ENCODE measurements at places on chromosomes 7 and 10.

- DNase-seq = peak; percentile 3
Observed at GRCh38 chr10:131199646-131200045, 111.9 kb downstream of the TCERG1L start.

DNA sequence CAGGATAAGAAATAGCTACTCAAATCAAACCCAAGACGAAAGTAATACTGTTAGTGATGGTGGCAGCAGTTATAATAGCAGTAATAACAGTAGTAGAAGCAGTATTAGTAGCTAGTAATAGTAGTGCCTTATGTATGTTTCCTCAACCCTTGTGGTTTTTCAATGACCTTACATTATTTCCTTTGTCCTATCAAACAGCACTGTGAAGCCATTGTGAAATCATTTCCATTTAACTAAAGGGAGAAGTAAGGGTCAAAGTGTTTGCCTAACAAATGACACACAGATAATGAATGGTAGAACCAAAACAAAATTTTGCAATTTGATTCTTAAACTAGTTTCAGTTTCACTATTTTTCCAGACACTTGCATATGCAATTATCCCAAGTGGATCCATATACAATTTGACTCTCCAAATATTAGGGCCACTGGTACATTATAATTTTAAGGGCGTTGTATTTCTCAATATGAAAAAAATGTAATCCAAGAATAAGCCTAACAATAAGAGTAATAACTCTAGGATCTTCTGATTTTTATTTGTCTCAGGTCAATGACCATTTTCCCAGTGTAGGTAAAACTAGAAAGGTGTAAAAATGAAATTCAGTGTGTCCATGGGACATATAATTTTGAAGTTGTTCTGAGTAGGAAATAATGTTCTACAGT is 33.7 kb upstream of the TMEM26 start:
- DNase-seq = no peak

GRCh38 chr10:3071405-3072198 is 4.3 kb downstream of the PFKP start:
- DNase-seq = no peak

DNA sequence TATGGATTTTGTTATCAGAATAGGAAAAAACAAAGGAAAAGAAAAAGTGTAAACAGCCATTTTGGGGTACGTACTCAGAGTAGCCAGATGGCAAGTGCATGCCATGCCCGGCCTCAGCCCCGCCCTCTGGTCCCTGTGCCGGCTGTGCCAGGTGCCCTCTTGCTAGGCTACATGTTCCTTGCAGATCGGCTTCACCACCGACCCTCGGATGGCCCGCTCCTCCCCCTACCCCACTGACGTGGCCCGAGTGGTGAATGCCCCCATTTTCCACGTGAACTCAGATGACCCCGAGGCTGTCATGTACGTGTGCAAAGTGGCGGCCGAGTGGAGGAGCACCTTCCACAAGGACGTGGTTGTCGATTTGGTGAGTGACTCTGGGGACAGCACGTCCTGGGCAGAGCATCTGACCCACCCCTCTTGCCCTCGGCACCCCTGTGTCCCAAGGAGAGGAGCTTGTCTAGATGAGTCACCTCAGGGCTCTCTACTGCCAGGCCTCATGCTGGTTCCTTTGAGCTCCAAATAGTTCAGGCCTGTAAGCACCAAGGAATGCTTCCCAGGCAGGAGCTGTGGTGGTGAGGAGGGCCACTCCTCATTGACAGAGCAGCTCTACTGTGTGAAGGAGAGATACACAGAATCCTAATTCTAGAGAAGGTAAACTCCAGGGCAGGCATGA is 54.9 kb upstream of the ZMIZ2 start:
- no peak for DNase-seq

DNA sequence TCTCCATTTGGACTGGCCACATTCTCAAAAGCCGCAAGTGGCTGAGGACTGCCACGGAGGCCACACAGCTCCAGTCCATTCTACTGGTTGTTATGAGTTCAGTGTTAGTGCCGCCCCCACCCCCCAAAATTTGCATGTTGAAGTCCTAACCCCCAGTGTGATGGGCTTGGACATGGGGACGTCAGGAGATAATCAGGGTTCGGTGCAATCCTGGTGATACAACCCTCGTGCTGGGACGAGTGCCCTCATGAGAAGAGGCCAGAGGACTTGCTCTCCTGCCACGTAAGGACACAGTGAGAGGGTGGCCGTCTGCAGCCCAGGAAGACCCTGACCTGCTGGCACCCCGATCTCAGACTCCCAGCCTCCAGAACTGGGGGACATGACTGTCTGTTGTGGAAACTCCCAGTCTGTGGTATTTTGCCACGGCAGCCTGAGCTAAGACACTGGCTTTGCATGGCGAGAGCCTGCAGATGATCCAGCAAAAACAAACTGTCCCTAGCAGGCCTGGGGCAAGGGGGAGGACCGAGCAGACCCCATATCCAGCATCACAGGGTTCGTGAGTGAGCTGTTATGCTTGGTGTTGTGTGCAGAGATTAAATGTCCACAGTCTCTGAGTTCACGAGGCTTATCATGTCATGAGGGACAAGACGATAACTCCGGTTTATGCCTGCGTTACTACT is 41.5 kb upstream of the INSIG1 start:
- DNase-seq = no peak

DNA sequence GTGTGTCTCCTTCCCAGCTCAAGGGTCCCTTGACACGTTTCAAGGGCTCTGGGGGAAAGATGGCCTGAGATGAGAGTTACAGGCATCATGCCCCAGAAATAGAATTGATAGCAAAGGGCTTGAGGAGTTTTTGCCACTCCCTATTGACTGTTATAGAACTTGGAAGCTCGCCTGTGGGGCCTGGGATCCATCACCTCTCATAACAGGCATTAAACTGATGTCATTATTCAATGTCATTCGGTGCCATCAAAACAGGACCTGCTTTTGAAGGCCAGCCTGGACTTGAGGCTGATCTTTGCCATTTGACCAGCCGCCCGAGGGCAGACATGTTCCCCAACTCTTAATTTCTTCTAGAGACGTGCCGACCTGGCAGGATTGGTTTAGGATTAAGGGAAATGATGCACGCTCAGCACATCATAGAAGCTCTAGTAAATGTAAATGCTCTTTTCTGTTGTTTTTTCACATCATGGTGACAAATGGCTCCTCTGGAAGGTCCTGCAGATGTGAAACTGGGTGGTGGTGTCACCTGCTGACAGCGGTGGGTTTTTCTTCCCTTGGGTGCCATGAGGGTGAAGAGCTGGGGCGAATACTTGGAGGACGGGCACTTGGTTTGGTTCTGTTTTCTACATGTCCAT is 16.7 kb upstream of the KLF6 start:
- DNase-seq = no peak

DNA sequence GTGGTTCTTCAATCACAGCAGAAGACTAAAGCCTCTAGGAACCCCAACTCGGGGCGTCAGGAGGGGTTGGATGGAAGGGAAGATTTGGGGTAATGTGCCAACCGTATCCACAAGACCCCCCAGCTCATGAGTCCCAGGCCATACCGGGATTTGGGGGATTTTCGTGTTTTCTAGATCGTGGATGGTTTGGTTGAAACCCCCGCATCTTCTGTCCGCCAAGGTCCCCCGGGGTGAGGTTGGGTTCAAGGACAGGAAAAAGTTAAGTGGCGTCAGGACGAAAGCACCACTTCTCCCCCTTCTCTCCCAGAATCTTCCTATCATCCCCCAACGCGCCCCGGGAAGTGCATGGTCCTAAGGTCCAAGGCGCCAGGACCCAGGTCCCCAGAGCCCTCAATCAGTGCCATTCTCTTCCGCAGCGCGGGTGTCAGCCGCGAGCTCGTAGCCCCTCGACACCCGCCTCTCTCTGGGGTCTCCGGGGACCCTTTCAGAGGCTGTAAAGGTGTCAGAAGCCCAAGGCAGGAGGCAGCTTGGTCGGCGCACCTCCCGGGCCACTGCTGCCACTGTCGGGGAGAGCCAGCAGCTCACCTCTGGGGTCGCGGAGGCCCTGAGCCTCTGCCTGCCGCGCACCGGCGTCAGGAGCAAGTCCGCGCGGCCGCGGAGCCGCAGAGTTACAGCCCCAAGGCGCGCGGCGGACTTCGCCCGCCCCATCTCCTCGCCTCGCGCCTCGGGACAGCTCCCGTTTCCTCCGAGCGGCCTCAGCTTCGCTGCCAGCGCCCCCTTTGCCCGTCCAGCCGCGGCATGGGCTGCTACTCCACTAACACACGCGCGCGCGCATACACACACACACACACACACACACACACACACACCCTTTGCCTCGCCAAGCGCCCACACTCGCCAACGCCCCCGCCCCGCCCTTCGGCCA is 1.5 kb downstream of the MKX start:
- no peak for DNase-seq

DNA sequence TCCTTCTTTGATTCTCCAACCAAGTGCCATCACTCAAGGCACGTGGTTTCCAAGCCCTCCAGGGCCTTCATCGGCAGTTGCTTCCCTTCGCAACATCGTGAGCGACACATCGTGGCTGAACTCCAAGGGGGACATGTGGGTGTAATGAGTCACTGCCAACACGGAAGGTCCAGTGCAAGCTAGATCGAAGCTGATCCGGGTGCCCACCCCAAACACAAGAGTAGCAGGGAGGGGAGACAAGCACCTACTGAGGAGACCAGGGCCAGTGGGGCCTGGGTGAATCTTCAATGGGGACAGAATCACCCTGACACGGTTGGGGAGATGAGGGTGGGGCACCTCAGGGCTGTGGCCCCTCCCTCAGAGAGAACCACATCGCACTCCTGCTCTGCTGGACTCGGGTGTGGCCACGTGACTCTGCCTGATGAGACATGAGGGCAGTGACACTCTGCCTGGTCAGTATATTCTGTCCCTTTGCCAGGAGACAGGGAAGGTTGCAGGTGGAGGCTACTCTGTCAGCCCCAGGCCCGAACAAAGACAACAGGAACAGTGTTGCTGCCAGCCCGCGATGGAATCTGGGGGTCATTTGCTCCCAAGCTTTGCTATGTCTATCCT is 36.8 kb upstream of the HSPA12A start:
- DNase-seq = no peak

GRCh38 chr7:98785929-98786571 is 83.8 kb downstream of the TMEM130 start:
- no peak for DNase-seq

GRCh38 chr7:43054052-43054722 is 58.3 kb upstream of the HECW1 start:
- no peak for DNase-seq

- DNase-seq = peak; percentile 66
Observed at GRCh38 chr7:1432411-1433082, 26.7 kb downstream of the MICALL2 start.

DNA sequence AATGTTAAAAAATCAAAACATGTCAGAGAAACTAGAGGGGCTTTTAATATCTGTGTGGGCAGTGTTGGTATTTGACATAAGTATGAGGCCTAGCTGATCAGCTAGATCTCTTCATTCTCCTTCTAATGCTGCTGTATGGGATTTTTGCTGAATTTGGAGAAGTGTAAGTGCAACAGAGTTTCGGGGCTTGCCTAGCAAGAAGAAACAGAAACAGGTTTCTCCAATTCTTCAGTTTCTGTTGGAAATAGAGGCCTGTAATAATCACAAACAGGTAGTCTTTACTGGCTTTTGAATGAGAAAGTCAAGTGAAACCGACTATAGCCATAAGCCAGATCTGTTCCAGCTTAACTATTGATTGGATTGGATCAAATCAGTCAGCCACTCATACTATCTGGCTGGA is 96.4 kb upstream of the PCLO start:
- no peak for DNase-seq

DNA sequence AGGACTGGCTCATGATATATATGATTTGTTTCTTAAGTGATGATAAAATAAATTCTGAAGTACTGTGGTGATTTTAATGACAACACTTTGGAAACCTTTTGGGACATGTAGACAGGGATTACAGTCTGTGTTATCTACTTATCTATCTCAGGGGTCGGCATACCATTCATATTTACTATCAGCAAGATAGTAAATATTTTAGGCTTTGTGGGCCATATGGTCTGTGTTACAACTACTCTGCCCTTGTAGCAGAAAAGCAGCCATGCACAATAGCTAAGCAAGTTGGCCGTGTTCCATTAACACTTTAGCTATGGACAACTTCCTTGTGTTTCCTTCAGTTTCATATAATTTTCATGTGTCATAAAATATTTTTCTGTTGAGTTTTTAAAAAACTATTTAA is 97.8 kb upstream of the PRPS1L1 start:
- DNase-seq = no peak

- peak; percentile 11 for DNase-seq
Observed at GRCh38 chr10:1398626-1399410, 338.5 kb downstream of the ADARB2 start.

DNA sequence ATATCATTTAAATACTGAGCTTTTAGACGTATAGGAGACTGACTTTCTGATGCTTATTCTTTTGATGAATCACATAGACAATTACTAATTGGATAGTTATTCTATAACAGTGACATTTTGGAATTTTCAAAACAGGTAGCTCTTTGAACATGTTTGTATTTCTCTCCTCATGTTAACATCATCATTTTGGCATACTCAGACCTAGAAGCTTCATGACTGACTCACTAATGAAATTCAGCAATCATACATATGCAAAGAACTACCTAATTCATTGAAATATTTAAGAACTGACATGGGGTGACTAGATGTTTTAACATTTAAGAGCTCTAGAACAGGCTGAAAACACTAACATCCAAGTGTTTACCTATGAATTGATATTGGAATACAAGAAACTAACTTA is 192.3 kb downstream of the VTI1A start:
- DNase-seq = no peak

DNA sequence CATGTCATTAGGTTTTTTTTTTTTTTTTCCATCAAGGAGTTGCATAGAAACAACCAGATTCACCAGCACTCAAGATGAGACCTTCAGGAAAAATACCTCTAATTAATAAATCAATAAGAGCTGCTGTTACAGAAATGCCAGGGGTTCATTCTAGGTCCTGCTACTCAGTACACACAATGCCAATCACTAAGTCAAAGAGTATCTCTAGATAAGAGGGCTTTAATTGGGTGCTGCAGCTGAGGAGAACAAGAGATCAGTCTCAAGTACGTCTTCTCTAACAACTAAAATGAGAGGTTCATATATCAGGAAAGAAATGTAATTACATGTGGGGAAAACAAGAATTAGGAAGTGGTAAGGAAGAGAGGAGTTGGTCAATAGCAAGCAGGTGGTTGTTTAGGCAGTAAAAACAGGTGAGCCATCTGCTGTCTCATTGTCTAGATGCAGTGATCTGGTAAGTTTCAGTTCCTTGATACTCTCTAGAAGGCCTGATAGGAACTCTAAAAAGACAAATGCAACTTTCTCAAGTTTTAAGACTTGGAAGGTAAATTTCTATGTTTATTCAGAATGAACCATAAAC is 272.9 kb upstream of the ZWINT start:
- peak; percentile 6 for DNase-seq

- DNase-seq = no peak
Observed at GRCh38 chr7:142798451-142799436, 28.0 kb downstream of the PRSS2 start.

- no peak for DNase-seq
Observed at GRCh38 chr10:4266416-4267085, 481.5 kb upstream of the KLF6 start.
